ENCODE measurements at places on chromosomes 4 and X.

DNA sequence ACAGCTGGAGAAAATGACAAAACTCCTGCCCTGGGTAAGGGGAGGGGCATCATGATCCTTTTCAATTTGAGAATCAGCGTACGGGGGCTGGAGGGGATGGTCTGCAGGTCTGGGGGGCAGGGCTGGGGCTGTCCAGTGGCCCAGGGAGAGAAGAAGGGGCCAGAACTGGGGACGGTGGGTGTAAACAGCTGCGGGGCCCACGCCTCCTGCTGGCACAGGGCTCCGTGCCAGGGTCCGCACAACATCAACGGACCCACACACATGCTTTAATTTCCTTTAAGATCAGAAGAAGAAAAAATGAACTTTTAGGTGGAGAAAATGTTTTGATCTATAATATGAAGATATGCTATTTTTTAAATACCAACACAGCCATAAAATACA lies 52.1 kb downstream of the PSAPL1 start:
- DNase-seq: no peak

- no peak for DNase-seq
These were observed 2.8 kb upstream of the TENM3 start for GRCh38 chr4:182240161-182241130.

- peak; percentile 67 for DNase-seq
These were observed 43.5 kb downstream of the FMR1NB start for GRCh38 chrX:148024425-148025148.

- peak; percentile 89 for DNase-seq
These were observed 144.9 kb downstream of the CHIC2 start for GRCh38 chr4:53919535-53919934.

GRCh38 chr4:47187608-47188007 lies 156.2 kb downstream of the GABRB1 start:
- DNase-seq: no peak

DNA sequence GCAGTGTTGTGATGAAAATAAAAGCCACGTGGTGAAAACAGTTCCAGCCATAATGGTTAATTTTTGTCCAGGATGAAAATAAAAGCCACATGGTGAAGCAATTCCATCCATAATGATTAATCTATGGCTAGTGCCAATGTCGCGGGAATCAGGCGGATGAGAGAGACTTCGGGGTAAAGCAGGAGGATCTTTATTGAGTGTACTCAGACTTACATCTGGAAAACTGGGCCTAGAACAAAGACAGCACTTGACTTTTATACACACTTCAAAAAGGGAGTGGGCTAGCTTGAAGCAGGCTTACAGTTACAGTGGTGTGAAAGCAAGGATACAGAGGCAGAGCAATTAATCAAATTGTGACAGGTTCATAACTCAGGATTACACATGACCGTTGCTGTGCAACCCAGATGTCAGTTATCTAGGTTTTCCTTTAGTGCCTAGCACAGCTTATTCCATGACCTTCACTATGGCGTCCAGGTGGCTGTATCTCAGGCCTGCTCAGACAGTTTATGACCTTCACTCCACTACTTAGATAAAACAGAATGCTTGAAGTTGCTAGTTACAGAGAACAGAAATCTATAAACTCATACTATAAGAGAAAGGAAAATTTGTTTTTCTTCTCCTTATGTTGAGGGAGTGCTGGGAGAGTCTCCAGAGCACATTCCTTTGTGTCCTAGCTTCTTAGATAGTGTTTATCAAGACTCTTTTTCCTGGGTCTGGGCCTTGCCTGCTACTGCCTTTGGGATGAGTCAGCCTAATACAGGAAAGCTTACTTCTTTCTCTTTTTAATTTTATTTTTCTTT lies 5.9 kb upstream of the PLA2G12A start:
- no peak for DNase-seq

GRCh38 chr4:173252024-173252935 lies 81.9 kb downstream of the HMGB2 start:
- DNase-seq: peak; percentile 76

- DNase-seq: no peak
These were observed 5.9 kb downstream of the MAGEA11 start for GRCh38 chrX:149717803-149718202.

GRCh38 chrX:2188330-2188792 lies 312.4 kb downstream of the DHRSX start:
- no peak for DNase-seq

DNA sequence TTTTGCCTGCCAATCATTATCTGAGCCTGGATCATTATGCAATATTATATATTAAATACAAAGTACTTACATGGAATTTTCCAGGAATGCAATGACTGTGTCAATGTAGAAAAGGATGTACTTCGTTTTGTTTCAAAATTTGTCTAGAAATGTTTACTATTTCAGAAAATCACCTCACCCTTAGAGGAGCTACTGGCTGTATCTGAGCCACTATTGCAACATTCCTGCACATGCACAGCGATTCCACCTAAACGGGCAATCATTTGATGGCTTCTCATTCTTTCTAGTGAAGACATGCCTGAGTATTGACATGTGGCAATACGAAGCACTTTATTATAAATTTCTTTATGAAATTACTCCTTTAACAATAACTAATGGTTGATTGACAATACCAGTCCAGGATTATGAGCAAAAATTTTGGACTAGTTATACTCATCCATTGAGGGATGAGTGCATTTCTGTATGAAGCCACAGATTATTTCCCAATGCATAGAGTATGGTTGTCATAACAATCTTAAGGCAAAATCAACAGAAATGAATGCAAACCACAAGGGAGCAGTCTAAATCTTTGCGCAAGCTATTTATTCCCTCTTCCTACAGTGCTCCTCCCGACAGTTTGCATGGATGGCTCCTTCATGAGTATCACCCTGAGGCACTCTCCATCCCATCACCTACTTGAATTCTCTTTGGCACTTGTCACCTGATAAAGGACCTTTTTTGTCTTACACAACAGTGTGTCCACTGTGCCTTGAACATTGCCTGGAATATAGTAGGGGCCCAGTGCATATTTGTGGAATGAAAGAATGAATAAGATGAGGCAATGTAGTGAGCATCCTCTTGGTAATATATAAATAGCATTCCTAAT lies 35.8 kb upstream of the MMAA start:
- no peak for DNase-seq

DNA sequence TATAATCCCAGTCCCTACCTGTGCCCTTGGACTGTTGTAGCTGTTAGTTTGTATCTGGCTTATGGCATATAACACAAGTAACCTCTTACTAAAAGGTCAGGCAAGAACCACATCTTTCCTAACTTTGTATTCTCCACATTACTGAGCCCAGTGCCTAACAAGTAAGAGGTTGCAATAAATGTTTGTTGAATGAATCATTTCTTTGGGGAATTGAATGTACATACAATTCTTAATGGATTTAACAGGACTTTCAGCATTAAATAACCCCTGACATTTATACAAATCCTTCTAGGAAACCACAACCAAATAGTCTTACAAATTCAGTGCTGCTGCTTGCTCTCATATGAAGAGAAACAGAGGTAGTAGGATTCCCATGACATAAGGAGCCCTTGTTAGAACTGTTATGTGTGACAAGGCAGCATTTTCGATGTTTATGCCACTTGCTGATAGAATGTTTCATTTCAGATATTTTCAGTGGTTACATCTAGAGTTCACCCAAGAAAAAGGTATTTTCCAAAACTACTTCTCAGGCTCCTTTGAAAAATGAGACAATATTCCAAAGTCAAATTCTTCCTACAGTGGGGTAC lies 62.0 kb downstream of the MBNL3 start:
- no peak for DNase-seq

DNA sequence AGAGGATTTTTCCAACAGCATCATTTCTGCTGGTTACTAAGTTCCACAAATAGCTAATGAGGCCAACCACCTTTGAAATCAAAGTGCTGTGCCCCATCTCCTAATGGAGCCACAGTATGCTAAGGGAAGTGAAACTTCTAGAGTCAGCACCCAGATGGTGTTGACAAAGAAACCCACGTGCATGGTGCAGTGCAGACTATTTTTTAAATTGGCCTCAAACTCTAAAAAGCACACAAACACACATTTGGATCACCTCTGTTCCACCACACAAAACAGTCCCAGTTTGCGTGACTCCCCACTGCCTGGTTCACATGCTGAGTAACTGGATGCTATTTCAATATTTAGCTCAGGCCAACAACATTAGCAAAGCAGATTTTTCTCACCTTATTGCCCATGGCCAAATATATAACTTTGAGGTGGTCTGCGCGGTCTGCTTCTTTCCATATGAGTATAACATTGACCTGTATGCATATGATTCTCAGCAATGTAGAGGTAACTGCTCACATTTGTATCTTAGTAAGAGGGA lies 69.9 kb downstream of the AMELX start:
- DNase-seq: peak; percentile 64

- no peak for DNase-seq
These were observed 108.0 kb downstream of the LRBA start for GRCh38 chr4:150906987-150907633.

DNA sequence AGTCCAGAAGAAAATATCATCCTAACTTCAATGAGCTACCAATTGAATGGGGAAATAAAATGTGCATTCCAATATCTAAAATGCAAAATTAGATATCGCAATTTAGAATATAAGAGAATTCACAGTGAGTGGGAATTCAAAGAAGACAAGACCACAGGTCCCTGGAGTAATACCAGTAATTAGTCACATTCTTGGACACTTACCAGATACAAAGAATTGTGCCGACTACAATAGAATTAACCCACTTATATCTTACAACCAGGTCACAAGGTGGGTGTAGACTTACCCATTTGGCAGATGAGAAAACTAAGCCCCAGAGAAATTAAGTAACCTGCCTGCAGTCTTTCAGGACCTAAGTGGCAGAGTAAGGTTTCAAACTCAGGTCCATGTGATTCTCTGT lies 84.3 kb upstream of the C1QTNF7 start:
- no peak for DNase-seq

DNA sequence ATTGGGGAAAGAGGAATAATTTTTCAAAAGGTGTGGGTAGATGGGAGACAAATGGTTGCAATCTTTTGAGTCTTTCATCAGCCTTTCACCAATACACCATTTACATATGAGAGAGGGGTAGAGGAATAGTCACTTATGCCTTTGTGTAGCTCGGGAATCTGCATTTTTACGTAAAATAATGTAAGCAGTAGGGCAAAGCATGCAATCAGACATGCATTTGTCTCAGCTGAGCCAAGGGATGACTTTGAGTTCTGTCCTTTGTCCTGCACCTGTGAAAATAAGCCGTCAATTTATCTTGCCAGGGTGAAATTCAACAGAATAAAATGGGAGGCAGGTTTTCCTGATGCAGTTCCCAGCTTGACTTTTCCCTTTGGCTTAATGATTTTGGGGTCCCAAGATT lies 1473.4 kb upstream of the TENM3 start:
- no peak for DNase-seq

DNA sequence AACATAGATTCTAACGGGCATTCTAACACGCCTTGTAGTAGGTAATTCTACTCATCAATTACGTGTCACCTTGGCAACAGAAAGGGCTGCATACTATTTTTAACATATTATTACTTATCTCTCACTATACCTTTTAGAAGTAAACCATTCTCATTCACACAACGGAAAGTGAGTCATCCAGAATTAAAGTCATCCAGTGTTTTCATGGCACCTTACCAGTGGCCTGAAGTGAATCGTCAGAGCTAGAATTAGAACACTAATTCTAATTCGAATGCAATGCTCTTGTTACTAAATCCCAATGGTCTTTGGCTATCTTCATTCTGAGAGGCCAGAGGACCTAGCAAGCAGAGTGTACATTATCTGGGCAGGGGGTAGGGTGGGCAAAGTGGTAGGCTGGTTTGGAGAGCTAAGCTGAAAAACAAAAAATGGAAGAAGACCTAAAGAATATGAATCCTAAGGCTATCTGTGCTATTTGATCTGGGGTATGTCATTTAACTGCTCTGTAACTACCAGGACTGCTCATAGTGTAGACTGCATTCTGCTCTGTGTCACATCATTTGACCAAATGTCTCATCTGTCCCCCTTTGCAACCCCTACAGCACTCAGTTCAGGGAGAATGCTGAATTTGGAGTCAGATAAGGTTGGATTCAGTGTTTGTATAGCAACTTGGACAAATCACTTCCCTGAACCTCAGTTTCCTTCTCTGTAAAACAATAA lies 96.5 kb downstream of the HDAC8 start:
- no peak for DNase-seq

GRCh38 chrX:2657532-2658113 lies 33.5 kb upstream of the CD99 start:
- DNase-seq: no peak

DNA sequence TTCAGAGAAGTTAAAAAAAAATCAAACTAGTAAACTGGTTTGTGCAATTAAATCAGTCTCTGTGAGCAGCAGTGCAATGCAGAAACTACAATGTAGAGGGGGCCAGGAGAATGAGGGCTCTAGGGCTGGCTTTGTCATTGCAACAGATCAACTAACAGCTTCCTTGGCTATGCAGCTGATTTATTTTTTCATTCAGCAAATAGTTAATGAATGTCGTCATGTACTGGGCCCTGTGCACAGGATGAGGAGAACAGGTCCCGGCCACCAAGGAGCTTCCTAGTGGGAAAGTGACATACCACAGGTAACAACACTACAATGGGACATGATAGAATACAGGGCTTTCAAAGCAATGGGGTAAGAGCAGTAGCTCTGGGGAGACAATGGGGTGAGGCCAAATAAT lies 190.1 kb downstream of the NSUN7 start:
- DNase-seq: no peak

DNA sequence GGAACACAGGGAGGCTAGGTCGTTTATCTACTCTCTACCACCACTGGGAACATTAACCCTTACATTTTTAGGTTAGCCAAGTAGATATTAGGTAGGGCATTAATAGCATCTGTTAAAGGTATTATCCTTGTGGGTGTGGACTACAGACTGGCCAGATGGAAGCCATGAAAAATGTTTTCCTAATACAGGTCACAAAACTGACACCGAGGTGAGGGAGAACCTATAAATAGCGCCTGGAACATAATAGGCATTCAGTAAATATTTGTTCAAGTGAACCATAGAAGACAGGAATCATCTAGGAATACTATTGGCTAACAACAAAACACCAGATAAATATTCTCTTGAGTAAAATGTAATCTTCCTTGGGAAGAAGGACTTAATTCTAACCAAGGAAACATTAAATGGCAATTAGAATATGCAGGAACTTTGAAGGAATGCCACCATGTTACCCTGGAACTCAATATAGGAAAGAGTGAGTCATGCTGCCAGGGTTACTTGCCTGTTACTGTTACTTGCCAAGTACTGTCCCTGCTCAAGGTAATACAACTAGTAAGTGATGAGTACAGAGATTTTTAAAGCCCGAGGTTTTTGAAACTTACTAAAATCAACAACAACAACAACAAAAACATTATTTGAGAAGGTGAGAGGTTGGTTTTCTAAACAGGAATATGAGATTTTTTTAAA lies 79.0 kb downstream of the SOX3 start:
- no peak for DNase-seq

- no peak for DNase-seq
These were observed 572.8 kb upstream of the FAM241A start for GRCh38 chr4:111572470-111572869.

GRCh38 chr4:166989886-166990285 lies 244.4 kb downstream of the SPOCK3 start:
- DNase-seq: no peak

Measured in suppressor macrophage treated with lipopolysaccharide for 4 hours (primary cell).